ENCODE measurements at places on chromosomes 7 and 10.

- DNase-seq, result no peak
Measured at GRCh38 chr10:3248526-3249306, 76.1 kb upstream of the PITRM1 start.

DNA sequence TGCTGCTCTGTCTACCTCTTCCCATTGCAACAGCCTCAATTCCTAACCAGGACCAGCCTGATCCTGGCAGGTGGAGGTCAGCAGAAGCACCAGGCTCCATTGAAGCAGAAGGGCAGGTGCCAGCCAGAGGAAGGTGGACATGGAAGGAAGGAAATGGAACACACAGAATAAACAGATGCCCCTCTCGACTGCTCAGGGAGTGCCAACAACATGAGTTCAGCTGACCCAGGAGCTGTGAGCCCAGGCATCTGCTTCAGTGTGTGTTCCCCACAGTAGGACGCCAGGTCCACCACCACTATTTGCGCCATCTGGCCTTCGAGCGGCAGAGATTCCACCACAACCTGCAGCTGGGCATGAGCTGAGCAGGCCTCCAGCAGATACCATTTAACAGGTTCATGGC is 56.7 kb downstream of the GPAM start:
- no peak for DNase-seq

DNA sequence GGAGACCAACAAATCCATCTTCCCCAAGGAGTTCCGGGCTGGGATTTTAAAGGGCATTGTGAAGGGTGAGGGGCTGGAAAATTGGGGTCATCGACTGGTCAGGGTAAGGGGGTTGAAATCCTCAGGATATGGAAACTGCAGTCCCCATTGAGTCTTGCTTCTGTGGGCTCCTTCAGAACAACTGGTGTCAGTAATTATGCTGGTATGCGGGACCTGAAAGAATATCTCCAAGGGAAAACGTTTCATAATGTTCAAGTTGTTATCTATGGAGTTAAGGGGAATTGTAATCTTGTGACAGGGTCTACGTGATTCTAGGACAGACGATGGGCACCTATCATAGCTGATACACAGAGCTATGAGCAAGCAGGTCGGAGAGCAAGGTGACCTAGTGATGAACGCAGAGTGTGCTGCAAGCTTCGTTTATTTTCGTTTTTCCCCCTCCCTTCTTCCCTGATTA is 494 bp upstream of the RHBDD2 start:
- DNase-seq, result no peak

DNA sequence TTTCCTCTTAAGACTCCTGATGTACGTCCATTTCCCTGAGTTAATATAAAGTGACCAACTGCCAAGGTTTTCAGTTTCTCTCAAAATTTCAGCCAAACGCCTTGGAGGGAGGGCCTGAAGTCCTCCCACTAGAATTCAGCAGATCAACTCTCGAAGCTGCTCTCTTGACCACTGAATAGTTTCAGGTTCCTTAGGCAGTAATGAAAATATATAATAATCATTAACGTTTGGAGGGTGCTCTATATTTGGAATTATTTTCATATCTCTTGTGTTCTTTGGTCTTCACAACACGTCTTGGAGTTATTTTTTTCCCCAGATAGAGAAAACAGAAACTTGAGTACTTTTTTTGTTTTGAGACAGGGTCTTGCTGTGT is 123.6 kb upstream of the SFMBT2 start:
- no peak for DNase-seq

DNA sequence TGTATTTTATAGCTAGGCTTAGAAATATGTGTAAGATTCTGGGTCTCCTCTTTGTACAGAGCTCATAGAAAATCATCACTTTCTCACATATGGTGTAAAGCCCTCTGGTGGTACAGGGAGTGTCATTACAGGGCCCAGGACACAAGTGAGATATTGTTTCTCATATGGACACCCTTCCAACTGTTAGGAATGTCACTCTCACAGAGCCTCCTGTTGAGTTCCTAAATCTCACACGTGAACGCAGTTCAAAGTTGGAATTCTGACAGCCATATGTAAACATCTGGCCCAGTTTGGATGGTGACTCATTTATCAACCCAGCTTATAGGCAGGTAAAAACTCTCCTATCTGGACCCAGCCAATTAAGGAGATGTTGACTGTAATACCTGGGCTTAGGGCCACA is 35.4 kb upstream of the ZNF107 start:
- no peak for DNase-seq

DNA sequence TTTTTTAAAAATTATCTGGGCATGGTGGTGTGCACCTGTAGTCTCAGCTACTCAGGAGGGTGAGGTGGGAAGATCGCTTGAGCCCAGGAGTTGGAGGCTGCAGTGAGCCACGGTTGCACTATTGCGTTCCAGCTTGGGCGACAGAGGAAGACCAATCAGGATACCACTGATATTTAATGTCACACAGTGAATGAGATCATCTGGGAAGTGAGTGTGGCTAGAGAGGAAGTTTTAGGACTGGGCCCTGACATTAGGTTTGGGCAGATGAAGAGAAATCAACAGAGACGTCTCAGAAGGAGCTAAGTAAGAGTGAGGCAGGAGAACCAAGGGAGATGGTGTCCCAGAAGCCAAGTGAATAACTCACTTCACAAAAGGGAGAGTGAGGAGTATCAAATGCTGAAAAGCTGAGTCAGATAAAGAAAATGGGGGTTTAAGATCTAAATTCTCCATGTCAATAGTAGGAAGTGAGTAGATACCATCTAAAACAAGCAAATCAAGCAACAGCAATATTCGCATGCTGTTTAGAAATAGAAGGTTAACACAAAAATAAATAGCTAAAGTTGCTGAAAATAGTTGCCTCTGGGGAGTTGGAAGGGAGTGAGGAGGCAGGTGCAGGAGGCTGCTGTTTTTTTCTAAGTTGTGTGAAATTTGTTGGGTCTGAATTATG is 11.5 kb downstream of the PILRA start:
- DNase-seq, result no peak

GRCh38 chr7:38391751-38392150 is 118.3 kb upstream of the TARP start:
- no peak for DNase-seq

- DNase-seq, result no peak
Measured at GRCh38 chr10:123858077-123858681, 33.4 kb downstream of the CPXM2 start.

DNA sequence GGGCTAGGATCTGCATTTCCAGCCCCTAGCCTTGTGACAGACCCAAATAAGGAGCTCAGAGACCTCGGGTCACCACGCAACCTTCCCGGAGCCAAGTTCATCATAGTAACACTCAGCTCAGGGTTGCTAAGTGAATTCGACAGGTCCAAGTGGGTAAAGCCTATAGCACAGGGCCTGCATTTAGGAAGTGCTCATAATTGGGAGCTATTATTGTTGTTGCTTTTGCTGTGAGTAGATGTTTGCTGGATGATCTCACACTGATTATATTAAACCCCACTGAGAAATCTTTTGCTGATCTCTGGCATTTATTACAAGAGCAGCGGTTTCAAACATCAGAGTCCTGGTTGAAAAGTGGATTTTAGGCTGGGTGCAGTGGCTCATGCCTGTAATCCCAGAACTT is 20.3 kb upstream of the SAR1A start:
- no peak for DNase-seq

- DNase-seq, result no peak
Measured at GRCh38 chr10:115945701-115946445, 327.1 kb downstream of the GFRA1 start.

DNA sequence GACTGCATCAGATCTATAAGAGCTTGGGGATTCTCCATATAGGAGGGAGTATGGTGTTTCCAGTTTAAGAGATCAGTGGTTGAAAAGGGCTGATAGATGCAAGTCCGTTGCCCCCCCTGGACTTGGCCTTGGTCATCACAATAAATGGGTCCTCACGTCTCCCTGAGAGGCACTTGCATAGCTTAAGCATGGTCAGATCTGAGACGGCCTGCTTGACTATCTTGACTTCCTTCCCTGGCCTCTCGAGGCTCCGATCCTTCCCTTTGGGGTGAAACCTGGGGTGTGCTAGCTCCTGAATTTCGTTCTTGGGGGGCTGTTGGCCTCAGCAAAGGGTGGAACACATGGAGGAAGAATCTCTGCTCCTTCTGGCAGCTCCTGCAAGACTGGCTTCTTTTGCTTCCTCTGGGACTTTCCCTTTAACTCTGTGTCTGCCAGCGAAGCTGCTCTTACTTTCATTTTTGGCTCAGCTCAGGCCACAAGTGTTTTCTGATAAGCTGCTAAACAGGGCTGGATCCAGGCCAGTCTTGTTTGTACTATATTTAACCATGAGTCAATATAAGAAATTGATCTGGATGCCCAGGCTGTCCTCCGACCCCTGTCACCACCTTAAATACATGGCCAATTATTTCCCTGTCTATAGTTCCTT is 11.2 kb upstream of the ZNF485 start:
- DNase-seq, result peak; percentile 42

GRCh38 chr10:35231646-35232045 is 104.7 kb upstream of the CCNY start:
- no peak for DNase-seq

- no peak for DNase-seq
Measured at GRCh38 chr7:80319461-80319860, 184.8 kb downstream of the GNAI1 start.

- no peak for DNase-seq
Measured at GRCh38 chr10:114427124-114427852, 23.0 kb upstream of the AFAP1L2 start.

- no peak for DNase-seq
Measured at GRCh38 chr7:113636727-113637421, 281.9 kb downstream of the PPP1R3A start.

DNA sequence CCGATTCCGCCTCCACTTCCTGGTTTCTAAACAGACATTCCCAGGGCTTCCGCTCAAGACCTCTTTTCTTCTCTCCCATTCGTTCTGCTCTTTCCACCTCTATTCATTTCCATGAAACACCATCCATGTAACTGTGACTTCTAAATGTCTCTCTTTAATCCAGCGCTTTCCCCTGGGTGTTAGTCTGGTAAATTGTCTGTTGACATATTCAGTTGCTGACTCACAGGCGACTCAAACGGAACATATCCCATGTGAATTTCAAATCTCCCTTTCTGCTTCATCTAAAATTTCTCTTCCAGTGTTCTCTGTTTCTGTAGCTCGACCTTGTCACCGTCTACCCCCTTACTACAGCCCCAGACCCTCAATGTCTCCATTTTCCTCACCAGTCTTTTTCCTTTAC is 119.1 kb downstream of the PFKFB3 start:
- no peak for DNase-seq

DNA sequence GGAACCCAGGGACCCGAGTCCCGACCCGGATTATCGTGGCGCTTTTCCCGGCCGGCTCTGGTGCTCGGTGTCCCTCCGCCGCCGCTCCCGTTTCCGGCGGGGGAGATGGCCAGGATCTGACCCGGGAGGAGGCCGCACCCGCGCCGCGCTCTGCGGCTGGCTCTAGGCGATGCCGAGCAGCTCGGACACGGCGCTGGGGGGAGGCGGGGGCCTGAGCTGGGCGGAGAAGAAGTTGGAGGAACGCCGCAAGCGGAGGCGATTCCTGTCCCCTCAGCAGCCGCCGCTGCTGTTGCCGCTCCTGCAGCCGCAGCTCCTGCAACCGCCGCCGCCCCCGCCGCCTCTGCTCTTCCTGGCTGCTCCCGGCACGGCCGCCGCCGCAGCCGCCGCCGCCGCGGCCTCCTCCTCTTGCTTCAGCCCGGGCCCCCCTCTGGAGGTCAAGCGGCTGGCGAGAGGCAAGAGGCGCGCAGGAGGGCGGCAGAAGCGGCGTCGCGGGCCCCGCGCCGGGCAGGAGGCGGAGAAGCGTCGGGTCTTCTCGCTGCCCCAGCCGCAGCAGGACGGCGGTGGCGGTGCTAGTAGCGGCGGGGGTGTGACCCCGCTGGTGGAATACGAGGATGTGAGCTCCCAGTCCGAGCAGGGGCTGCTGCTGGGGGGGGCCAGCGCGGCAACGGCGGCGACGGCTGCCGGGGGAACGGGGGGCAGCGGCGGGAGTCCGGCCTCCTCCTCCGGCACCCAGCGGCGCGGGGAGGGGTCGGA is 593 bp downstream of the CDK13 start:
- peak; percentile 59 for DNase-seq

- DNase-seq, result peak; percentile 21
Measured at GRCh38 chr7:7639421-7639820, 1.1 kb upstream of the UMAD1 start.

GRCh38 chr10:43132867-43133787 is 5.1 kb upstream of the CSGALNACT2 start:
- DNase-seq, result no peak

- DNase-seq, result no peak
Measured at GRCh38 chr7:28647076-28647421, 234.7 kb downstream of the CREB5 start.

DNA sequence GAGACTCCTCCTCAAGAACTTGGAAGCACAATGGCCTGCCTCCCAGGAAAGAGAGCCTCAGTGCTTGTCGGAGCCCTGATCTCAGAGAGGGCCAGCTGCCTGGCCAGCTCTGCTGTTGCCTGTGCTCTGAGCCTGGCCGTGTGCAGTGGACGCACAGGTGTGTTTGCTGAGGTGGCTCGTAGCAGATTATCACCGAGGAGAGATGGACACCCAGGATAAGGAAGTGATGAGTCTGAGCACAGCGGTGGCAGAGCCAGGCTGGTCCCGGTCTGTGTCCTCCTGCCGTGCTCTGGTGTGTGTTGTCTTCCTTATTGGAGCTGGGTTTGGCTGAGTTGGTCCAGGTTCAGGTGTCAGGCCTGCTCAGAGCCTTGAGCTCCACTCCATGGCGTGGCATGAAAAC is 208.5 kb downstream of the EBF3 start:
- no peak for DNase-seq
